ENCODE measurements at places on chromosomes 6 and 20. TPM values are rescaled to one million over a fixed set of nuclear protein-coding genes. Genes with fewer than 3 reads are reported as not detected.

- peak; percentile 70 for DNase-seq
Measured at GRCh38 chr6:46491628-46492547, 639 bp upstream of the RCAN2 start.

DNA sequence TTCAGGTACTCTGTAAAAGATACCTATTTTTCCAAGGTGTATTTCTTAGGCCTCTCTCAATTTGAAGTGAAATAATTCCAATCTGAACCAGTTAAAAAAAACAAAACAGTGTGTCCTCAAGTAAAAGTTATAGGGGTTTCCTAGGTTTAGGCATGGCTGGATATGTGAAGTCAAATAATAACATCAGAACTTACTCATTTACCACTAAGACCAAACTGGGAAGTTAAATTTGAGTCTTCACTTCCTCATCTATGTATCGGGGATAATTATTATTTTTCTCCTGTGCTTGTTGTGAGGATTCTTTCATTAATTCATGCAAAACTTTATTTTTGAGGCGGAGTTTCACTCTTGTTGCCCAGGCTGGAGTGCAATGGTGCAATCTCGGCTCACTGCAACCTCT is 86.2 kb upstream of the PTPRK start:
- DNase-seq: no peak

GRCh38 chr20:48017509-48017908 is 232.2 kb upstream of the SULF2 start:
- no peak for DNase-seq

DNA sequence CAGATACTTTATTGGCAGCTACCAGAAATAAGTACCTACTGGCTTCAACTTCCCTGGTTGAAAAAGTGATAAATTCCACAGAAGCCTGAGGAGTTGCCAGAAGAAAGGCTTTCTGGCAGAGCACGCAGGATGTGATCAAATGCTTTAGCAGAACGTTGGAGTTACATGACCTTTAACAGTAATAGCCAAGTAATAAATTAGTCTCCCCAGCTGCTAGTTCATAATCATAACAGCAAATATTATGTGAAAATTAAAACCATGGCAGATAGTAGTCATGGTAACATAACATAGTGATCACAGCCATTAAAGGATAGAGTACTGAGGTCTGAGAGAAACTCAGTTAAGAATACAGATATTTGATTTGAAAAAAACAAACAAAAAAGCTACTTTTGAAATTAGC is 567.7 kb downstream of the ADGRB3 start:
- DNase-seq: no peak

DNA sequence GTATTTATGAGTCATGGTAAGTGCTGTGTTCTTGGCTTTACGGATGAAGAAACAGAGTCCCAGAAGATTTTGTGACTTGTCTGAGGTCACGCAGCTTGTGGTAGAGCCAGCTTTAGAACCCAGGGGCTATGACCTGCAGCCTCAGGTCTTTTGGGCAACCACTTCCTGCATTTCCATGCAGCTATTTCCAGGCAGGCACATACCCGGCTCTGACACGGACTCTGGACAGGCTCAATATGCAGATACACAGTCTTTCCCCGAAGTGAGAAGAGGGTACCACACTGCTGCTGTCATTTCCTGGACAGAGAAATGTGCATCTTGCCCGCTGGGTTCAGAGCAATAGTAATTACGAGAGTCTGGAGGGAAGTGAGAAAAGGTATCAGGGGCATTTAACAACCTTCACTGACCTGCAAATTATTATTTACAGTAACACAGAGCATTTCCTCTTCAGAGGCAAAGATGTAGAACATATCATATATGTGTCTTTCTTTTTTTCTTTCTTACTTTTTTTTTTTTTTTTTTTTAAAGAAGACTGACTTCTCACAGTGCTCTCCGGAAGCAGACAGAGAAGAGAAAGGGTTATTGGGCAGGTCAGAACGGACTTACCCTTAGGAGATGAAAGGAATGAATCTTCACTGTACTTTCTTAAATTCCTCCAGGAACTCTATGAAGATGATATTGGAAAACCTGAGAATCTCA is 185.1 kb downstream of the CLIC5 start:
- no peak for DNase-seq

GRCh38 chr6:107083047-107083768 is 32.1 kb downstream of the BEND3 start:
- DNase-seq: no peak

- no peak for DNase-seq
Measured at GRCh38 chr6:12875051-12875450, 158.5 kb downstream of the PHACTR1 start.

DNA sequence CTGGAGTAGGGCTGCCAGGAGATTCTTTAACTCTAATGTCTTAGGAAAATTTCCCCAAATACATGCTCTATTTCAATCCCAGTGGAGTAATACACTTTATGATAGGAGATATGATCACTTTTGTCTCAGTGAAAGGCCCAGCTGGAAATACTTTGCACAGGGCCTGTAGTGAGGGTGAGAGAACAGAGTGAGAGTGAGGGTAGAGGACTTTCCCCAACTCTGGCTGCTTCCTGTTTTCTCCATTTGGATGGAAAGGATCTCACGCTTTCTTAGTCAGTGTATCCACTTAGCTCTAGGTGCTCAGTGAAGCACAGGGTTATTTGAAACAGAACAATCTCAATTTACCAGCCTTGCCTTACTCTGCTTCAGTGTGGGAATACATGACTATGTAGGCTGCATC is 36.6 kb downstream of the FAM229B start:
- no peak for DNase-seq

GRCh38 chr20:32382102-32382950 is 24.2 kb downstream of the ASXL1 start:
- no peak for DNase-seq

- no peak for DNase-seq
Measured at GRCh38 chr6:26156850-26157250, 69.6 kb downstream of the HFE start.

GRCh38 chr6:72464246-72464645 is 157.6 kb upstream of the KCNQ5 start:
- no peak for DNase-seq

DNA sequence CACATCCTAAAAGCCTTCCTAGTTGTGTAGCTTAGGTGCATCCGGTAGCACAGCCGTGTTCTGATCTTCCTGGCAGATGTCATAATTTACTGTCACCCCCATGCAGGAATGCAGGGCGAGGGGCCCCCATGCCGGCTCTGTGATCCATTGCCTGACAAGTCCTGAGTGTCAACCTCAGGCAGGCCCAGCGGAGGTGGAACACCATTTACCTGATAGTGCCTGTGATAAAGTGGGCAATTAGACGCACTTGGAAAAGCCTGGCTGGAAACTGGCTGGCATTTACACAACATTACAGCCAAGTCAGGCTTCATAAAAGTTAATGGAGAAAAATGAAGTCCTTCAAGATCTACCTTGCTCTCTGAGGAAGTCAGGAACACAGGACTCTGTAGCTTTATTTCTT is 521.4 kb upstream of the JAG1 start:
- DNase-seq: no peak

DNA sequence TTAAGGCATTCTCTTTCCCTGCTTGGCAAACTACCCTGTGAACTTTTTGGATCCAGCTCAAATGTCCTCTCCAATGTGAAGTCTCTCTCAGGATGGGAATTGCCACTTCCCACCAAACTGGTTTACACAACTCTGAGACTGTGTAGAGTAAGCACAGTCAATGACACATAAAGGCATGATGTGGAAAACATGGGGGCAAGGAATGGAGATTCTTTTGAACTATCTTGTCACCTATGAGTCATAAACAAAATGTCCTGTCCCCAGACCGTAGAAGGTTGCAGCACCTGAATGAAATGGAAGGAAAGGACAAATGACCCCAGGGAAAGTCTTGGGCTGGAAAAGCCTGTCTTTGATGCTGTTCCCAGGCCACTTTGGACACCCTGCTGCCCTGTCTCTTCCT is 11.0 kb upstream of the KIF13A start:
- no peak for DNase-seq

Gene IL17F
- total RNA-seq: not detected

Gene GSTA3
- not detected for total RNA-seq

Gene SNHG17
- total RNA-seq: 2.8 TPM

All from occipital lobe (tissue), 3 donors.